Effector CD4-positive, alpha-beta T cell (primary cell): ENCODE measurements at places on chromosomes 12 and 14.

DNA sequence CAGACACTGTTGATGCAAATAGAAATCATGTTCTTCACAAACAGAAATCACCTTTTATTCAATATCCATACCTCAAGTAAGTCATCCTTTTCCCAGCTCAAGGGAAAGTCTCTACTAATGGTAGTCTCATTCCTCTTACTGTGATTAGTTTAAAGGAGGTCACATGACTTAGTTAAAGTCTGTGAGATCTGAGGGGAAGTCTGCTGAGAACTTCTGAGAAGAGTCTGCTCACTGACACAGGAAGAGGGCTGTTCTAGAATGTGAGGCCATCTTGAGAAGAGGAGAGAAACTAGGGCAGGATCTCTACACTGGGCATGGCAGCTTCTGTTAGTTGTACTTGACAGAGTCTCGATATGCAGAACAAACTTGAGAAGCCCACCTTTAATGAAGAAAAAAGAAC, 146.8 kb downstream of the C12orf42 start:
- DNase-seq = no peak

GRCh38 chr14:94164685-94165431, 9.3 kb upstream of the PPP4R4 start:
- no peak for DNase-seq

DNA sequence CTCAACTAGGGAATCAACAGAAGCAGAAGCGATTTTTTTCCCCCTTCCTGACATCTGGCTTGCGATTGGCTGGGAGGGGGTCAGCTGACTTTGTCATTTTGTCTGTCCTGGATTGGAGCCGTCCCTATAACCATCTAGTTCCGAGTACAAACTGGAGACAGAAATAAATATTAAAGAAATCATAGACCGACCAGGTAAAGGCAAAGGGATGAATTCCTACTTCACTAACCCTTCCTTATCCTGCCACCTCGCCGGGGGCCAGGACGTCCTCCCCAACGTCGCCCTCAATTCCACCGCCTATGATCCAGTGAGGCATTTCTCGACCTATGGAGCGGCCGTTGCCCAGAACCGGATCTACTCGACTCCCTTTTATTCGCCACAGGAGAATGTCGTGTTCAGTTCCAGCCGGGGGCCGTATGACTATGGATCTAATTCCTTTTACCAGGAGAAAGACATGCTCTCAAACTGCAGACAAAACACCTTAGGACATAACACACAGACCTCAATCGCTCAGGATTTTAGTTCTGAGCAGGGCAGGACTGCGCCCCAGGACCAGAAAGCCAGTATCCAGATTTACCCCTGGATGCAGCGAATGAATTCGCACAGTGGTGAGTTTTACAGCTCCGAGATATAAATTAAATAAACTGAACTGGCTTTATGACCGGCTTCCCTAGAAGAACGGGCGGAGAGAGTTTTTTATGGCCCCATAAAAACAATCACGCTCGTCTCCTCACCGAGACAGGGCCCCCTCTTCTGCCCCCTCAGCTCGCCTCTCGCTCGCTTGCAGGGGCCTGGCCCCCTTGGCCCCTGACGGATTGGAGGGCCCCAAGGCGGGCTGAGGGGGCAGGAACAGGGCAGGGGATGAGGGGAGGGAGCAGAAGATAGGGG, at the start of gene HOXC6:
TSS of gene HOXC6 (plus strand) at position 127 of the 888 bp plus-strand sequence. CDS start at position 209, 82 bp downstream.
- no peak for DNase-seq

DNA sequence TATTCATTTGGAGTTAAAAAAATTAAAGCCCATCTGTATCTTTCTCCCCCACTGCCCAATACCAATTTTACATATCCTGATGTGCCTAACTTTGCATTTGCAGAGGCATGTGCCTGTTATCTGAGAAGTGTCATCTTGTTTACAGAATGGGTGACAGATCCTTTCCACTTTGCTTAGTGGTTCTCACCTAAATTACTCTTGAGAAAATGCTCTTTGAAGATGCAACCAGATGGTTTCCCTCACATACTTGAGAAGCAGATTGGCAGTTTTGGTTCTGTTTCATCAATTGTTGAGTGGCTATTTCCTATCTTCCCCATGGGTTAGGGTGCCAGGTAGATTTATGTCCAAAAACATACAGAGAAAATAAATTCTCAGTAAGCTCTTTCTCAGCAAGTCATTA, 1051.4 kb upstream of the ATXN7L3B start:
- no peak for DNase-seq

- no peak for DNase-seq
Measured at GRCh38 chr14:25833341-25834126, 764.3 kb downstream of the NOVA1 start.

GRCh38 chr12:72448805-72449204, 176.6 kb downstream of the TRHDE start:
- no peak for DNase-seq

GRCh38 chr12:95393191-95393790, 80.7 kb upstream of the METAP2 start:
- DNase-seq = no peak
